Fibroblast of skin of abdomen (primary cell): ENCODE measurements at places on chromosomes 5 and 9.
A peak's percentile ranks its signal among the peaks of the same experiment; 100 is the strongest.

DNA sequence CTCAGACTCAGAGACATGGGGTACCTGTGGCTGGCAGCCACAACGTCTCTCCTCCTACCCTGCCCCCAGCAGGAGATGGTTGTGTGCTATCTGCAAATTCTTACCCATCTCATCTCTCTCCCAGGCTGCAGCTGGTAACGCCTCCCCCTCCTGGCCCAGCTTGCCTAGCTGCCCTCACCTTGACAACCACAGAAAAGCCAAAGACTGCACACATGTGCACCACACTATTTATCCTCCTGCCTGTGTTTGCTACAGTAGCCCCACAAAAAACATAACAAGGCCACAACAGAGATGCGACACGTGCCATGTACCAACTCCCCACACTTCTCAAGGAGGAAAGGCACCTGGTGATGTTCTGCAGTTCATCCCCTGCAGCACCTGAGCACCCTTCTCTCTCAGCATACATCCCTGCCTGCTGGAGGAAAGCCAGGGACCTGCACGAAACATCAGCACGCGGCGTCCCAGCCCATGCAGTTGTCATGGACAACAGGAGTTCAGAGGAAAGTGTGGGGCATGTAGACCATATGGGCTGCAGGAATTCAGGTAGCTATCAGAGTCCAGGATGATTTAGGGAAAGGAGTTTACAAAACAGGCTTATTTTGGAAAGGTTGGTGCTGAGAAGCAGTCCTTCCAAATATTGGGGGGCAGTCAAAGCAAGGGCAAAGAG lies 168.7 kb downstream of the C5orf15 start:
- DNase-seq = no peak

DNA sequence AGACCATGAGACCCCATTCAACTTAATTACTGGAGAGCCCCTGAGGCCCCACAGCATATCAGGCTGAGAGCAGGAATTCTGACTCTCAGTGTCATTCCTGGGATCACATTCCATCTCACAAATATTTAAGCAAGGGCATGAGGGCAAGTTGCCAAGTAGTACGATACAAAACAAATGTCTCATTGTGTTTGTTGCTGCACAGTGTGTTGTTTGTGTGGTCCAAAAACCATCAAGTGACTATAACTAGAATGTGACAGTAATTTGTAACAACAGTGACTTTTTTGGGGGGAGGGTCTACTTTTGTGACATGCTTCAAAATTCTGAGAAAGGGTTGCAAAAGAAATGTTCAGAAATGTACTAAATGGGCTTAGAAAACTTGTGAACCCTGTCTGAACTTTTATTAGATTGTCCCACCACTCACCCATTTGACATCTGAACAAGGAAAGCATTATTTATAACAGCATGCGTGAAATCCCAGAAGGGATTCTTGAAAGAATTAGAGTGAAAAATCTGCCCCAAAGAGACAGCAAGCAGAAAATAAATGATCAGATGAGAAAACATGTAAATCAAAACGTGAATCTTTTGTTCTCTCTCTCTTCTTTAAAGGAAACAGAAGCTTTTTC lies 347.0 kb downstream of the NTRK2 start:
- no peak for DNase-seq

GRCh38 chr9:81388831-81389230 lies 300.5 kb downstream of the TLE1 start:
- DNase-seq = no peak

DNA sequence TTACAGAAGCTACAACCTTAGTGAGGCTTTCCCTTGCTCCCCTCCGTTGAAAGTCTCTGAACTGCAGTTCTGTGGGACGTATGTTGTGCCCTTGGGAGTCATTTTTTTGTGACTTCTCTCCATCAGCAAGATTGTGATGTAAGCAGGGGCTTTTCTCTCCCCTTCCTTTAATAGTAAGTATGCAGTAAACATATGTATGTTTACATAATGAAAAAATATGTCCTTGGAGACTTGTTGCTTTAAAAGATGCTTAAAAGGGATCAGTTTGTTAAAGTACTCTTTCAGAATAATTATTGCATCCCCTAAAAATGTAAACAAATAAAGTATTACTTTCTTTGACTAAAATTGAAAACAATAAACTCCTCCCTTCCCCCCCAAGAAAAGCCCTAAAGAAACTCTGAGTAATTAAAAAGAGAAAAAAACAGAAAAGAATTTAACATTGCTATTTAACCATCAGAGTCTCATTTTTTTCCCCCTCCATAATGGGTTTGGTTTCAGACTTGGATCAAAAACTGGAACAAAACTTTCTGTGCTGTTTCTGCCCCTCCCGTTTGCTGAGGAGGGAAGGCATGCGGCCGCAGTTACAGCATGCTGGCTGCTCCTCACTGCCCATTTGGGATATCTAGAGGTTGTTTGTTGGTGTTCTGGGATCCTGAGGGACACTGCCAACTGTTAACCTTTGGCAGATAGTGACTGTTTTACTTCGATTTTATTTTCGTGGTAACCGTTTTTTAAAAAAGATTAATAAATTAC lies 40.2 kb downstream of the TRIO start:
- no peak for DNase-seq

DNA sequence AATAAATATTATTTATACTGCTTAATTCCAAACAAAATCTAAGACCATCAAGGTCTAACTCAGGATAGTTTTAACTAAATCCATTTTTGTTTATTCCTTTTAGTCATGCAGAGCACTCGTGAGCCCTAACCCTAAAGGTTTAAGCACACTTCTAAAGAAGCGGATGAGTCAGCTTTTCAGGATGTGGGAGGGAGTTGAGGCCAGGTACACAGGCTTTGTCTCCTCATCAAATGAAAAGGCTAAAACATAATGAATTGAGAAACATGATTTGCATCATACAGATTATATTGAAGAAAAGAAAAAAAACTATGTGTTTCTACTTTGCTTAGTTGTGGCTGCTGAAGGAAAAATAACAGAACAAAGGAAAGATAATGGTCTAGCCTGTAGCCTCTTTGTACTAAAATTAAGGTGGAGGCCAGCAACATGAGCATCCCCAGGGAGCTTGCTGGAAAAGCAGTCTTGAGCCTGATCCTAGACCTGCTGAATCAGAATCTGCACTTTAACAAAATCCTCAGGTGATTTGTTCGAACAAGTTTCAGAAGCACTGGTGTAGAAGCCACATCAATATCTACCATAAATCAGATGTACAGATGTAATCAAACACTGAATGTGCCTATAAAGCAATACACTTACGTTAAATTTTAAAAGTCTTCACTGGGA lies 21.1 kb upstream of the ISCA1 start:
- no peak for DNase-seq

GRCh38 chr5:131973089-131973712 lies 27.7 kb upstream of the MEIKIN start:
- no peak for DNase-seq

DNA sequence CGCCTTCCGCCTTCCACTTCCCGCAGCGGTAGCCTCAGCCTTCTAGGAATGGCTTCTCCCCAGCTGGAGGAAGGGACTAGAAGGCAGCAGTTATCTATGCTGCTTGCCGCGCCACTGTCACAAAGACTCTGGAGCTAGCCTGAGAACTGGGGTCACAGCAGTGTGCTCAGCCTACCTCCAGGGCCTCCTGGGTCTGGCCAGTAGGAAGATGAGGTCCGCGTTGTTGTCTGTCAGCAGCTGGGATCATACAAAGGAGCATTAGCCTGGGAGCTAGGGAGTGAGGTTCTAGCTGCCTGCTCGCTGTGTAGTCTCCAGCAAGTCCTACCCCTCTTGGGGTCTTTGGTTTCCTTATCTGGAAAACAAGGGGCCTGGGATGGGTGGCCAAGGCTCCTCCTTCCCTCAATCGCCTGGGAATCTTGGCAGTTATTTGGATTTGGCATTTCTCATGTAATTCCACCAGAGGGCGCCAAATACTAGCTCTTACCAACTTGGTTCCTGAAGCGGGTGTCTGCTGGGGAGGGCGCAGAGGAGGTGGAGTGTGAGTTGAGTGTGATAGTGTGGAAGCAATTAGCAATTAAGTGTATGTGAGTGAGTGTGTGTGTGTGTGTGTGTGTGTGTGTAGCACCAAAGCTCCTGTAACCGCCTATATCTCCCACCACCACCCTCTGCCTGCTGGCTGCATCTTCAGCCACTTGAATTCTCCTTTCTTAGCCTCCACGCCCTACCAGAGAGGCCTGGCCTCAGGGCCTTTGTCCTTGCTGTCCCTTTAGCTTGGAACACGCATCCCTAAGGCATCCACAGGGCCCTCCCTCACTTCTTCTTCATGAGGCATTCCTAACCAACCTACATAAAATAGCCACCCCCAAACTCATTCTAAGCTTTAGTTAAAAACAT lies 97.1 kb downstream of the ENTREP1 start:
- peak; percentile 64 for DNase-seq

DNA sequence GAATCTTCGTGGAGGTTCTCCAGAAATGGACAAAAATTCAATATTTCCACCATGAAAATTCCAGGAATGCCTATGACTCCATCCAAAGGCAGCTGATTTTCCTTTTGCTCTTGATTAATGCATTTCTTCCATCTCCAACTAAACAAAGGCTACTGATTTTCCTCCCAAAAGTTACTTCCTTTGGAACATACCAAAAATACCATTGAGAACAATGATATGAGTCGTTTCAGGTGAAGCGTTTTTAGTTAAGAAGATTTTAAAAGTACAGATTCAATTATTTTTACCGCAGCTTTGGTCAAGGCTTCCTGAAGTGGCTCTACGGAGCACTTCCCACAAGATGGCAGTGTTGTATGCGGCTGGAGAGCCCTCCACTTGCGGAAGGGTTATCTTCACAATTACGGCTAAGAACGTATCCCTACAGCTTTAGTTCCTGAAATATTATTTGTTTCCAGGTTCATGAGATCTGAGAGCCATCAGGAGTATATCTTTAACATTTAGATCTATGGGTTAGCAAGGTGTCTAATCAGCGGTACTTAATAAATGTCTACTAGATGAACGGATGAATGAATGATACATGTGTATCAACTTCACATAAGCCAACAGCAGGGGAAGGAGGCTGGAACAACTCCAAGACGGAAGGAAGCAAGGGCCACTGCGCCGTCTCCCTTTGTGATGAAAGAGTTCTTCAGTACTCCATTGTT lies 35.9 kb upstream of the ARSB start:
- DNase-seq = peak; percentile 89

DNA sequence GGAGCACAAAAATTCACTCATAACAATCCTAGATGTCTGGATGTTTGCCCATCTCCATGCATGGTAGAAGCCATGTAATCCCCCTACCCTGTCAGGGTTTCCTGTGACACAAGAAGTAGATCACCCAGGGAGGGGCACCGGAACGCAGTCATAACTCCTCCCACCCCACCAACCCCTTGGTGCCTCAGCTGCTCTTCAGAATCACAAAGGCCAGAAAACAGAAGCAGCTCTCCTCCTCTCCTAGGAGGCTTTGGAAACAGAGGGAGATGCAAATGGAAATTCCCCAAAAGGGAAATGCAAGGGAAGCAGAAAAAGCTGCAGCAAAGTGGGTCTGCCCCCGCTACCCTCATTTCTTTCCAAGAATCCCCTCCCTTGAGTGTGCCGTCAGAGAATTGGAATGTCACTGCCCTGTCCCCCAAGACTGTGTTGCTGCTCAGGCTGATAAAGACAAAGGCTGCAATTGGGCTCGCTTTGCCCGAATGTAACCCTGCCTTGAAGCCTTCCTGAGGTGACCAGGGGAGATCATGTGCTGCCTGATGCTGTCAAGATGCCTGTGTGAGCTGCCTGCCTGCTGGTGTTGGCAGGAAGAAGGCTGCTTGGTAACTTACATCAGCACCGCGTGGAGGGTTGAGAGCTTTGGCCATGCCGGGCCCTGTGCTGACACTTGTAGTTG lies 65.5 kb upstream of the ABCA1 start:
- peak; percentile 75 for DNase-seq

GRCh38 chr9:112621018-112621655 lies 96.8 kb downstream of the INIP start:
- no peak for DNase-seq

GRCh38 chr5:71529682-71530081 lies 57.5 kb upstream of the MCCC2 start:
- no peak for DNase-seq

DNA sequence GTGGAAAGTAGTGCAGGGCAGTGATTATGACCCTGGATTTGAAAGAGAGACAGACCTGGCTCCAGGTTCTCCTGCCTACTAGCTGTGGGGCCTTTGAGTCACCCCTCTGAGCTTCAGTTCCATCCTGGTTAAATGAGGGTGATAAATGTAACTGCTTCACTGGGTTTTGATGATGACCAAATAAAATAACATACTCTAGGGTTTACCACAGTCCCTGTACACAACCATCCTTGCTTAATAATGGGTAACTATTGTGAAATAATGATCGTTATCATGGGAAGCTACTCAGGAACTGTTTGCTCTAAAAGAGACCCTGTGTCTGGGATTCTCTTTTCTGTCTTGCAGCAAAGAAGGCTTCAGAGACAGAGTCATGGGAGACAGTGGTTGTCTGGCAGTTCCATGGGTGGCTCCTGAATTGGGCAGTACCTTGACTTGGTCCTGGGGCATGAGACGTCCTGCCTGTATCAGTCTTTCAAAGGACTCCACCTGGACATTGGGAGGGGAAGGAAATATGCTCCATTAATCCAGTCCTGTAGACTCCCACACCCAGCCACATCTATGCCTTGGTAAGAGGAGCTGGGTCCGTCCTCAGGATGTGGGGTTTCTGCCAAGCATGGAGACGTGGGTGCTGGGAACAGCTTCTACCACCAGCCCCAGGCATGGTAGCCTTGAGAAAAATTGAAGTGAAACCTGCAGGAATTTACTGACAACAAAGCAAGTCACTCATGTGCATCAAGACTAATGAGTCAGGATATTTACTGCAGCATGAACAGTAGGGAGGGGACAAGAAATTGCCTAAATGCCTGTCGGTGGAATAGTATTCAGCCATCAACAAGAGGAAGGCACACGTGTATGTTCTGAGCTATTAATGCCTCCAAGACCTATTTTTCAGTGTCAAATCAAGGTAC lies 23.4 kb downstream of the AKNA start:
- DNase-seq = peak; percentile 83

DNA sequence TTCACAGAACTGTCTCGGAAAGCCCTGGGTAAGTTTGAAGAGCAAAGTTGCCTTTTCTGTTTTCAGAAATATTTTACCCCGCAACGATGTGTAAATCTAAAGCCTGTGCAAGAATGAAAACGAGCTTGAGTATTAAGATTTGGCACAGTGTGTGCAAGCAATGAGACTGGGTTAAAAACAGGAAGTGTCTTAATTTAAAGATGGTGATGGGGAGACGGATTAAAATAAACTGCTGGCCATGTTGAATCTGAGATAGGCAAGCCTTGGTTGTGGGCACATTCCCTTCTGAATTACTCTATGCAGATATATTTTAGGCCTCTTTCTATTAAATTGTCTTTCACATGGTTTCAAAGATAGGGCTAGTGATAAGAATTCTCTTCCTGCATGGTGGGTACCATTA lies 294.2 kb upstream of the DMRT1 start:
- no peak for DNase-seq

DNA sequence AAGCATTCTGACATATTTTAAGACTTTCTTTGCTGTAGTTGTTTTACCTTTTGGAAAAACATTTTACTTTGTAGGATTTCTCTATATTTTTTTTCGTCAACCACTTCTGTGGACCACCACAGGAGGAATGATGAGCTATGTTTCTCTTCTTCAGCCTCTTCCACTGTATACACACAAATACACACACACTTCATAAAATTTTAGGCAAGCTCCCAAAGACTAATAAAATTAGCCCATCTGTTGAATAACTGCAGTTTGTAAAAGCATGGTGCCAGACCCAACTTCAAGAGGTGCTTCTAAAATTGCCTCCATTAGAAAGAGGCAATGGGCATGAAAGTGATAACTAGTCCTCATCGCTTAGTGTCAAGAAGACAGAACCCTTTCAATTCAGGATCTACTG lies 4.1 kb upstream of the CEP120 start:
- DNase-seq = no peak
